ENCODE measurements at places on chromosomes 7 and 10.

DNA sequence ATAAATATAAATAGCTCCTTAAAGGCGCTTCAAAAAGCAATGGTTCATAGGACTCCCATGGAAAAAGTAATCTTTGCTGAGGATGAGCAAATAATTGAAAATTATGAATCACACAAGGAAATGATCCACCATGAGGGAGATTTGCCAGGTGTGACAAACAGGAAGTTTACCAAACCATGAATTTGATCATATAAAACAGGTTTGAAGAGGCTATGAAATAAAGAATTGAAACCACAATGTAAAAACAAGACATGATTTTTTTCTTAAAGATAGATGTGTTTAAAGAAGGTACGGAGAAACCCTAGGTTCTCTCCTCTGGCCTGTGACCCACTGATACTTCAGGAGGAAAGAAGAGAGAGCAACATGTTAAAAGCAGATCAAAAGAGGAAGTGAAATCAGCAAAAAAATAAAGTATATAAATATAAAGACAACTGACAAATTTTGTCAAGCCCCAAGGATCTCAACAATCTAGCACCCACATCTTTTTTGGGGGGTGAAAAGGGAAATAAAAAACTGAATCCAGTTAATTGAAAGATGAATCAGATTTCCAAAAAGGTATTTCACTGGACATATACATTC is 111.3 kb upstream of the ASAH2 start:
- DNase-seq: no peak

DNA sequence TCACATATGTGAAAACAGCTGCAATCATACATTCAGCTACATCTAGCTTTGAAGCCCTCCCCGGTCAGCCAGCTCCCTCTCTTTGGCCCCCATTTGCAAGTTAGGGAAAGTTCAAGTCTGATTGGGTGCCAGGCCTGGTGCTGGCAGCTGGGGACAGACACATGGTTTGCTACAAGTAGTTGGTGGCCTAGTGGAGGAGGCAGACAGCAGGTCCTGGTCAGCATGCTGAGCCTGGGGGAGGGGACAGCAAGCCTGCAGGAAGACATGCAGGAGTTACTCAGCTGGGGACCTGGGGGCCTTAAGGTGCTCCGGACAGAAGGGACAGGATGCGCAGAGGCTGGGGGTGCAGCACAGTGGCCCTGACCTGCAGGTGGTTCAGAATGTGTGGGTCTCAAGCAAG is 956.9 kb upstream of the ZNF722 start:
- no peak for DNase-seq

GRCh38 chr10:78472551-78472890 is 438.9 kb downstream of the RPS24 start:
- no peak for DNase-seq

DNA sequence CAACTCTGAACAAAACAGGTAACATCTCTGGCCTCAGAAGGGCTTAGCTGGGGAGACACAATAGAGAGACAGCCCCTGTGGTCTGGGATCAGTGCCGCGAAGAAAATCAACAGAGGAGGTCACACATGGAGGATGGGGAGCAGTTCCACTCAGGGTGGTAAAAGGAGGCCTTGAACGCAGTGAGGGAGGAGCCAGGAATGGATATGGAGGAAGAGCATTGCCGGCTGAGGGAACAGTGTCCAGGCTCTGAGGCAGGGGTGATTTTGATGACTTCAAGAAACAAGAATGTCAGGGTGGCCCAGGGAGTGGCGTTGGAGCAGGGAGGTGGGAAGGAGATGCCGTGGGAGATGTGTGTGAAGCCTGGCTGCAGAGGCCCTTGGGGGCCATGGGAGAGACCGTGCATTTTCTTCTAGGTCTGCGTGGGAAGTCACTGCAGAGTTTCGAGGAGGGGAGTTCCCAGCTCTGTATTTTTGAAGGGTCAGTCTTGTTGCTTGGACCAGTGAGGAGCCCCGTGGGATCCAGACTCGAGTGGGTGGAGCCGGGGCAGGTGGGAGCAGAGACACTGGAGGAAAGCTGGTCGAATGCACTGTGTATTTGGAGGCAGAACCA is 35.7 kb upstream of the SH2D4B start:
- DNase-seq: no peak

DNA sequence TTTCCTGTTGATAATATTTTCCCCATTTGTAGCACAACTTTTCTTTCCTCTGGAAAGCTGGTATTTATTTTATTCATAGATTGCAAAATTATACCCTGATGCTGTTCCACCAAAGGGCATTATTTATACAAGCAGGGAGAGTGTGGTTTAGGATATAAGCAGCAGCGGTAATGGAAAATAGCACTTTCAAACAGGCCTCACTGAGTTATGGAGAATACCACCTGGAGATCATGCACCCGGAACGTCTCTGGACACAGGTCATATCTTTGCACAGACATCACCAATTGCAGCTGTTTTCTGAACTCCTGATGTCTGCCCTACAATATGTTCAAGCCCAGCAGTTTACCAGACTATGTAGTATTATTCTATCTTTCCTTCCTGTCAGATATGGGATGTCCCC is 2.0 kb upstream of the CALD1 start:
- no peak for DNase-seq

DNA sequence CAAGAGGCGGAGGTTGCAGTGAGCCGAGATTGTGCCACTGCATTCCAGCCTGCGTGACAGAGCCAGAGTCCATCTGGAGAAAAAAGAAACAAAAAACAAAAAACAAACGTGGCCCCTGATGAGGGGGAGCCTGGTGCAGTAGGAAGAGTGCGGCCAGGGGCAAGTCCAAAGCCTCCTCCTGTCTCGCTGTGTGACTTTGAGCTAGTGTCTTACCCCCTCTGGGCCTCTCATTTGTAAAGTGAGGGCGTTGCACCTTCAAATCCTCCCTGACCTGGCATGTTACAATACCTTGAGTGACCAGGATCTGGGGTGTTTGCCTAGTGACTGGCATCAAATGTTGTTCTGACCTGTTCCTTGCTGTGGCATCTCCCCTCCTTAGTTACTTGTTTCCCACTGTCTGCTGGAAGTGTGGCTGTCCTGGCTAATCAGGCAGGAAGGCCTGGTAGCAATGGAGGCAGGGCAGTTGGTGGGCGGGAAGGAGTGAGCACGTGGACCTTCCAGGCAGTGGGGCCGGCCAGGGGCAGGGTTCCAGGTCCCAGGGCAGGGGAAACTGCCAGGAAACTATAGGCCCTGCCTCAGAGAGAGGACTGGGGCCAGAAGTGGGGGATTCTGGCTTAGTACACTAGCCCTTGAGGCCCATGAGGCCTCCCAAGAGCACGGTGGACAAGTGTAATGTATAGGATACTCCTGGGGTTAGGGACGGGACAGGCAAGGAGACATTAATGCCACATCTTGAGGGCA is 24.5 kb upstream of the GOLGA7B start:
- no peak for DNase-seq

DNA sequence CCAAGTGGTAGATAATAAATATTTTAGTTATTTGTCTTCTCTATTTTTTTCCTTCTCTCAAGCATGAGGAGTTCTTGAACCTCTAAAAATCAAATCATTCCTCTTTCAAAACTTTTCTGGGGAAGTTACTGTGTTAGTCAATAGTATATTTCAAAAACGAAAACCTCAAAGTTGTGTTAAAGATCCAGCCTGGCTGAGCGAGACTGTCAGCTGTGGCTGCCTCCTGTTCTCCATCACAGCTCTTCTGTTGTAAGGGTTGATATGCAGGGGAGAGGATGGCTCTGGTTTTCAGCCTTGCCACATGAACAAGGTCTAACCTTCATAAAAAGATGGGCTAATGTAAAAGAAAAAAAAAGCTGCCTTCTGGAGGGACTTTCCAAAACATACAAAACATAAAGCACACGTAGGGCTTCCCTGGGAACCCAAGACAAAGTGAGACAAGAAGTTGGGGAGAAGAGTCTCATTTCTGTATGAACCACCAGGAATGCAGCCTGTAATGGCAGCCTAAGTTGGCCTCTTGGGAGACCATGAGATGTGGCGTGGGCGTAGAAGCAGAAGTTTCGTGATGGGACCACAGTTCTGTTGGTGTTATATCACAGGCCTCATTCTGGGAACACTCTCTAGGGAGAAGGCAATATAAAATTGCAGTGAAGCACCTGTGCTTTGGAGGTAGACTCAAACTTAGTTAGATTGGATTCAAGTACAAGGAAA is 77.9 kb upstream of the FHIP2A start:
- no peak for DNase-seq

DNA sequence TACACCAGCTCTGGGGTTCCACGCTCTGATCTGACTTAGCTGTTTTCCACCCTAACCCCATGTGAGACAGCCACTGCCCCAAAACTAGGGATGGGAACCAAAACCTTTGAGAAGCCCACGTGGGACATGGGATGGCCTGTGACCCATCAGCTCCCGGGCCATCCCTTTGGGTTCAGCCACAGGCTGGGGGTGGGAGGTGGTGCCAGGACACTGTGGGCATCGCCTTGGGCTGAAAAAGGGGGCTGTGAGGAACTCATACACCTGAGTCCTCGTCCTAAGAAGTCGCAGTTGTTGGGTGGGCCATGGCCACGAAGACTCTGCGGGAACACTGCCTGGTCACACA is 379.1 kb downstream of the DNAJB6 start:
- no peak for DNase-seq

DNA sequence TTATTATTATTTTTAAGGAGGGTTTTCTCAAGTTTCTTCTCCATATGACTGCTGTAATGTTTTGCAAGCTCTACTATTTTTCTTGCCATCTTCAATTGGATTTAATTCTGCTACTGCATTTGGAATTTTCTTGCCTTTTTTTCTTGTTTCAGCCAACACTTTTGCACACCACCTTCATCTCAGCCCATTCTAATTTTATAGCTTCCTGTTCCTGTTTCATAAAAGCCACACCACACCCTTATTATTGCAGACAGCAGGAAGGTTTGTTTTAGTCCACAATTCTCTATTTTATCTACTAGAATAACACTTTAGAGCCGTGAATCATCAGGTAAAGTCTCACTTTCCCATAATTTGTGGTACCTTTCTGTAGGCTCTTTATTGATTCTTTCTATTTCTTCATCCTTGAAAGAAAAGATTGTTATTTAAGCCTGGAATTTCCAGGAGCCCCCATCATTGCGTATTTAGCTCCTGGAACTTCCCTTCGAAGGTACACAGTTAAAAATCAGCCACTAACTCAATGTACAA is 209.3 kb upstream of the TBX20 start:
- no peak for DNase-seq

GRCh38 chr10:106493751-106494150 is 670.8 kb downstream of the SORCS1 start:
- DNase-seq: no peak

- DNase-seq: no peak
Observed at GRCh38 chr10:27366769-27367168, 126.2 kb upstream of the ACBD5 start.

DNA sequence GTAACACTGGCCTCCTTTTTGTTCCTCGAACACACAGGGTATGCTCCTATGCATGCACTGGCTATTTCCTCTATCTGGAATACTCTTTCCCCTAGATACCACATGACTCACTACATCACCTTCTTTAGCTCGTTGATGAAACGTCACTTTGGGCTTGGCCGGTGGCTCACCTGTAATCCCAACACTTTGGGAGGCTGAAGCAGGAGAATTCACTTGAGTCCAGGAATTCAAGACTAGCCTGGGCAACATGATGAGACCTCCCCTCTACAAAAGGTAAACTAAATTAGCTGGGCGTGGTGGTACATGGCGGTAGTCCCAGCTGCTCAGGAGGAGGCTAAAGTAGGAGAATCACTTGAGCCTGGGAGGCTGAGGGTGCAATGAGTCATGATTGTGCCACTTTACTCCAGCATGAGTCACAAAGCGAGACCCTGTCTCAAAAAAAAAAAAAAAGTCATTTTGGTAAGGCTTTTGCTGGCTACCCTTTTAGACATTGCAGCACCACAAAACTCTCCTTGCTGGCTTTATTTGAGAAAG is 14.5 kb downstream of the ANKIB1 start:
- DNase-seq: no peak

DNA sequence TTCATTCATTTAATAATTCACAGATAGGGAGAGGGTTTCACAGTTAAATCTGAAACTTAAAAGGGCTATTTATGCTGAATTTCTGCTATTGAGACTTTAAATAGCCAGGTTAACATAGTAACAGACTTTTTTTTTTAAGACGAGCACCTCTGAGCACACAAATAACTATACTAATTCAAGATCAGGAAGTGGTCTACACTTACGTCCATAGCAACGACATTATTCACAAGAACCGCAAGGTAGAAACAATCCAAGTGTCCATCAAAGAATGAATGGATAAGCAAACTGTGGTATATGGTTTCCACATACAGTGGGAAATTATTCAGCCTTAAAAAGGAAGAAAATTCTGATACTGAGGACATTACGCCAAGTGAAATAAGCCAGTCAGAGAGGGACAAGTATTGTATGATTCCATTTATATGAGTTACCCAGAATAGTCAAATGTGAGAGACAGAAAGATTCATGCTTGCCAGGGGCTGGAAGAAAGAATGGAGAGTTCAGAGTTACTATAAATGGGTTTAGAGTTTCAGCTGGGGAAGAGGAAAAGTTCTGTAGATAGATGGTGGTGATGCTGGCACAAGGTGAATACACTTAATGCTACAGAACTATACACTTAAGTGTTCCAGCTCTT is 140.3 kb upstream of the LAMB4 start:
- DNase-seq: no peak

GRCh38 chr7:81676105-81676811 is 93.6 kb downstream of the HGF start:
- no peak for DNase-seq

GRCh38 chr10:115942101-115942500 is 330.9 kb downstream of the GFRA1 start:
- no peak for DNase-seq

- no peak for DNase-seq
Observed at GRCh38 chr10:119658274-119658673, 7.1 kb downstream of the BAG3 start.

DNA sequence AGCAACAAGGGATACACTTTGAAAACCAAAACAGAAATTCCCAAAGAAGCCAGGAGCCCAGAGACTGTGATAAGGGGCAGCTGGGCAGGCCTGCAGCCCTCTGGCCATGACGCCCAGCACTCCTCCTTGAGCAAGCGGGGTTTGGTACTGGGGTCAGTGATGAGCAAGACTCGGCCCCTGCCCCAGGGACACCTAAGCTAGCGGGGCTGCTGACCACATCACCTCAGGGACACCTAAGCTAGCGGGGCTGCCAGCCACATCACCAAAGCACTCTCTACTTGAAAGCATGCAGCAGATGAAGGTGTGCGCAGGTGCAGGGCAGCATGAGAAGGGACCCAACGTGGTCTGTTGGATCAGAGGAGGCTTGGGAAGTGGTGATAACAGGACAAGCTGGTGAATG is 108.0 kb upstream of the PPP2R2D start:
- no peak for DNase-seq

GRCh38 chr10:132493756-132494290 is 43.8 kb upstream of the INPP5A start:
- no peak for DNase-seq

- no peak for DNase-seq
Observed at GRCh38 chr7:106371629-106372028, 86.8 kb upstream of the NAMPT start.

GRCh38 chr7:154986200-154986945 is 16.6 kb downstream of the PAXIP1 start:
- no peak for DNase-seq

- no peak for DNase-seq
Observed at GRCh38 chr10:6054884-6055283, 7.3 kb downstream of the IL2RA start.
